ENCODE measurements at places on chromosomes 7 and 10. TPM values are rescaled to one million over a fixed set of nuclear protein-coding genes. Genes with fewer than 3 reads are reported as not detected.

DNA sequence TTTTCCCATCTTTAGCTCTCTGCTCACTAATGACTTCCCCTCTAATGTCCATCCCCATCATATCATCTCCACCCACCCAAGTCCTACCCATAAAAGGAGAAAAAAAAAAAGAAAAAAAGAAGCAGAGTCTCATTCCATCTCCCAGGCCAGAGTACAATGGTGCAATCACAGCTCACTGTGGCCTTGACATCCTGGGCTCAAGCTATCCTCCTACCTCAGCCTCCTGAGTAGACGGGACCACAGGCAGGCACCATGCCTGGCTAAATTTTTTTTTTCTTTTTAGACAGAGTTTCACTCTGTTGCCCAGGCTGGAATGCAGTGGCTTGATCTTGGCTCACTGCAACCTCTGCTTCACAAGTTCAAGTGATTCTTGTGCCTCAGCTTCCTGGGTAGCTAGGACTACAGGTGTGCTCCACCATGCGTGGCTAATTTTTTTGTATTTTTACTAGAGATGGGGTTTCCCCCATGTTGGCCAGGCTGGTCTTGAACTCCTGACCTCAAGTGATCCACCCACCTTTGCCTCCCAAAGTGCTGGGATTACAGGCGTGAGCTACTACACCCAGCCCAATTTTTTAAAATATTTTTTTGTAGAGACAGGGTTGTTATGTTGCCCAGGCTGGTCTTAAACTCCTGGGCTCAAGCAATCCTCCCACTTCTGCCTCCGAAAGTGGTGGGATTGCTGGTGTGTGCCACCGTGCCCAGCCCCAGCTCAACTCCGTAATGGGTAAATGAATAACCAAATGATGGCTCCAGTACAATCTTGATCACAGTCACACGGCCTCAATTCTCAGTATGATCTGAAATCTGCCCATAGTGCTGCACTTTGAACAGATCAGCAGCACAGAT lies 24.6 kb upstream of the SGMS1 start:
- no peak for DNase-seq

DNA sequence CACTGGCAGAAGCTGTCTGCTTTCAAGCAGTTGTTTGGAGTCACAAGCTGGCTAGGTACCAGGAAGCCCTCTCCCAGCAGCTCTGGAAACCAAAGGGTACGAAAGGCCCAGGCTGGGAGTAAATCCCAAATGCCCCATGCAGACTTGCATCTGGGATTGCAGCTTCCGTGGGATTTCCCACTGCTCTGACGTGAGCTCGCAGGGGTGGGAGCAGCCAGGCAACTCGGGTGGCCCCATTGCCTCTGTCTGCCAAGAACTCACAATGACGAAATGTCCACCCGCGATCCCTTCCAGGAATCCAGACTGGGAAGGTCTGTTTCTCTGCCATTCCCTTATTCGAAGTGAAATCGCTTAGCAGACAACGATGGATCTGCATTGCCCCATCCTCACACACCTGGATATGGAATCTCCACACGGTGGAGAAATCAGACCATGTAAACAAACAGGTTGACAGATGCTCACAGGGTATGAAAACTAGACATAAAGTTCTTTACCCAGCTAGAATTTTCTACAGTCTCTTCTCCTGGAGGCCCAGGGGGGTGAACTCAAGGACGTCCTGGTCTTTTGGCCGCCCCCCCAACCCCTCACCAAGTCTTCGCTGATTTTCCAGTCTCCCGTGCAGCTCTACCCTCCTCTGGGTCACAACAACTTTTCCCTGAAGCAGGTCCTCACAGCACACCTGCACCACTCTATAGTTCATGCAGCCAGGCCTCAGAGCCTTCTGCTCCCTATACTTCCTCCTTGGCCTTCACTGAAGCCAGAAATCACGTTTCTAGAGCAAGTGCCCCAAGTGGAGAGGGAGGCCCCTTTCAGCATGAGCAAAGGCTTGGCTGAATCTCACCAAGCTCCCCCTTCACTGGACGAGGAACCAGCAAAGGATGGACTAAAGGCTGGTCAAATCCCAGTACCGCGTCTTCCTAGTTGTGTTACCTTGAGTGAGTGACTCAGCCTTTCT lies 20.0 kb downstream of the SH3PXD2A start:
- no peak for DNase-seq

- DNase-seq: no peak
Measured at GRCh38 chr7:12699299-12699698, 11.9 kb downstream of the ARL4A start.

DNA sequence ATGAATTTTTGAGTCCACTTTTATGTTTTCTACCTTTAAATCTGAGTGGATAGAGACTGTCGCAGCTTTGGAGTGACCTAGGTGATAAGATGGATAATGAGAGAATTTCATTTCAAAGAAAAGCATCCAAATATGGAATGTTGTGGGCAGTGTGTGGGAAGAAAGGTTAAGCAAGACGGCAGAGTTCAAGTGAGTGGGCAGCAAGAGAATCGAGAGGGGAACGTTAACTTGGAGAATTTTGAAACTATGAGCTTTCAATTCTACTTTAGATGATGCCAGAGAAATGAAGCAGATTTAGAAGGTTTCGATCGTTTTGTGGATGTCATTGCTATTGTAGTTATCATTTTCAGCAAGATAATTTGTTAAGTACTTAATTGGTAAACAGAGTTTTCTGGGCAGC lies 73.0 kb downstream of the XRCC2 start:
- no peak for DNase-seq

- DNase-seq: no peak
Measured at GRCh38 chr7:77413861-77414424, 2.2 kb downstream of the GSAP start.

Gene FAM25C
- not detected for total RNA-seq

DNA sequence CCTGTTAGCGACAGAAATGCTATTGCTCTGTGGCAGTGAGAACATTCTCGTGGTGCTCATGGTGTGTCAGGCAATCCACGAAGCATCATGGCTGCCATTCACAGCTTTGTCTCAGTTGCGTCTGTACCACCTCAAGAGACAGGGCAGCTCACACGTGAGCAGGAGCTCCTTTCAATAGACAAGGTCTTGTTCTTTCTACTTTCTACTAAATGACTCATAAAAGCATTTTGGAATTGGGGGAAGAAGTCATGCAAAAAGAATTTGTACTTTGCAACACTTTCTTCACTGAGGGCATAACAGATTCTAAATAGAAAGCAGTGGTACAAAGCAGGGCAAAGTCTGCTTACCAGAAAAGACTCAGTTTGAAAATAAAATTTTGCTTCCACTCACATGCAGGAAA lies 638.5 kb downstream of the PHTF2 start:
- DNase-seq: no peak

Gene FASTK
- 83.2 TPM for total RNA-seq

- DNase-seq: no peak
Measured at GRCh38 chr10:133068111-133069032, 19.4 kb upstream of the ADGRA1 start.

Gene ODAD2
- total RNA-seq: not detected

Gene GALNT17
- total RNA-seq: not detected

GRCh38 chr10:69730251-69731156 lies 71.2 kb upstream of the COL13A1 start:
- no peak for DNase-seq

Gene PLEKHS1
- total RNA-seq: not detected

Gene CDHR1
- total RNA-seq: 0.34 TPM

Gene HTR5A
- not detected for total RNA-seq

Gene BLOC1S2
- 56.3 TPM for total RNA-seq

Data from activated T-helper 2 cell treated with anti-CD3 and anti-CD28 coated beads, Interferon-gamma antibody, Interleukin-2, Interleukin-4, amounts not matched to agents 10 μg/mL and 5 μg/mL and 100 μg/mL, durations not matched to agents 14 hours and 24 hours and 36 hours (primary cell).